ENCODE measurements at places on chromosomes 5 and 9. TPM values are rescaled to one million over a fixed set of nuclear protein-coding genes. Genes with fewer than 3 reads are reported as not detected.

The OBP2B gene
- not detected for total RNA-seq

DNA sequence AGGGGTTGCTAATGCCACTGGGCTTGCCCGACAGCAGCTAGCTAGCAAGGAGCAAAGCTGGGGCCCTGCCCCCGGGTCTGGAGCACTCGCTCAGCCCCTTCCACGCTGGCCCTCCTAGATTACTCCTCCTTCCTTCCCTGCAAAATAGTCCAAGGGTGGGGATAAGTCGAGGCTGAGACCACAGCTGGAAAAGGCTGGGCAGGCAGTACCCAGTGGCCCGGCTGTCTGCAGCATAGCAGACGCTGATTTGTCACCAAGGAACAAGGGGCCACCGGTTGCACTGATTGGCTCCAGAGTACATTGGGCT lies 73.9 kb downstream of the ADAMTS2 start:
- DNase-seq = no peak
- H3K36me3 ChIP-seq = no peaks in the 10 kb centered on the region
- no peak overlapping the region for H3K4me3 ChIP-seq
- peaks cover 50% of the 10 kb centered on the region for H3K4me1 ChIP-seq
- H3K27me3 ChIP-seq = no peaks in the 10 kb centered on the region

DNA sequence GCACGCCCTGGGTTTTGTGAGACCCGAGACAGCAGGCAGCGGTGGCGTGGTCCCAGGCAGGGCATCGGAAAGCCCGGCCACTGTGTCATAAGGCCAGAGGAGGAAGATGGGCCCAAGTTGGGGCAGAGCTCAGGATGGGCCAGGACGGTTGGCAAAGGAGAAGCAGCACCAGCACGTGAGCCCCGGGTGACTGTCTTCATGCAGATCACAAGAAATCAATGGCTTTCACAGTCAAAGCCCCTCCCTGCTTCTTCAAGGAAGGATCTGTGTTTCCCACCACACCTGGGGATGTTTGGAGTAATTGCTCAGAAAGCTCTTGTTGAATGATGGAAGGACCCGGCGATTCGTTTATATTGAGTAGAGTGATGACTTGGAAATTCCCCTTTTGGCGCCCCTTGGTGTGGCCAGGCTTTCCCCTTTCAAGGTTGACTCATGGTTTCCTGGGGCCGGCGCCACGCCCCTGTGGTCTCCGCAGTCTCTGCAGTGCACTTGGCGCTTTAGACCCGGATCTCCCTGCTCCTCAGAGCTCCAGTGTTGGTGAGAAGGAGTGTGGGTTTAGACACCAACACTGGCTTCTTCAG lies 52.1 kb downstream of the IL31RA start:
- no peaks in the 10 kb centered on the region for H3K27me3 ChIP-seq
- no peak overlapping the region for H3K4me3 ChIP-seq
- H3K4me1 ChIP-seq = no peaks in the 10 kb centered on the region
- no peak overlapping the region for H3K27ac ChIP-seq

DNA sequence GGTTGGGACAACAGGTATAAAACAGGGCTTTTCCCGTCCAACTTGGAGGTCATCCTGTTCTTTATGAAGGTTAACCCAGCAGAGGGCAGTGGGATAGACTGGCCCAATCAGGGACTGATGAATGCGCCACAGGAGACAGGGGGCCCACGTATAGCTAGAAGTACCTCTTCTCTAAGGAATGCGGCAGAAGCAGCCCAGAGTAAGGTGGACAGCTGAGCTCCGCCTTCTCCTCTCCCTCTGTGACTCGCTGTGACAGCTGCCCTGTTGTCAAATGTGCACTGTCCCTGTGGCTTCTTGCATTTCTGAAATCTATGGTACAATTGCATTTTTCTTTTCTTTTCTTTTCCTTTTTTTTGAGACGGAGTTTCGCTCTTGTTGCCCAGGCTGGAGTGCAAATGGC lies 306.6 kb downstream of the FBXL7 start:
- no peak overlapping the region for H3K27ac ChIP-seq
- H3K4me3 ChIP-seq = no peak overlapping the region
- no peaks in the 10 kb centered on the region for H3K36me3 ChIP-seq
- H3K4me1 ChIP-seq = peaks cover 25% of the 10 kb centered on the region
- no peak for DNase-seq

- no peaks in the 10 kb centered on the region for H3K27me3 ChIP-seq
- no peak for DNase-seq
- no peaks in the 10 kb centered on the region for H3K4me1 ChIP-seq
- no peak overlapping the region for H3K4me3 ChIP-seq
Observed at GRCh38 chr5:134772461-134773125, 14.0 kb downstream of the DDX46 start.

DNA sequence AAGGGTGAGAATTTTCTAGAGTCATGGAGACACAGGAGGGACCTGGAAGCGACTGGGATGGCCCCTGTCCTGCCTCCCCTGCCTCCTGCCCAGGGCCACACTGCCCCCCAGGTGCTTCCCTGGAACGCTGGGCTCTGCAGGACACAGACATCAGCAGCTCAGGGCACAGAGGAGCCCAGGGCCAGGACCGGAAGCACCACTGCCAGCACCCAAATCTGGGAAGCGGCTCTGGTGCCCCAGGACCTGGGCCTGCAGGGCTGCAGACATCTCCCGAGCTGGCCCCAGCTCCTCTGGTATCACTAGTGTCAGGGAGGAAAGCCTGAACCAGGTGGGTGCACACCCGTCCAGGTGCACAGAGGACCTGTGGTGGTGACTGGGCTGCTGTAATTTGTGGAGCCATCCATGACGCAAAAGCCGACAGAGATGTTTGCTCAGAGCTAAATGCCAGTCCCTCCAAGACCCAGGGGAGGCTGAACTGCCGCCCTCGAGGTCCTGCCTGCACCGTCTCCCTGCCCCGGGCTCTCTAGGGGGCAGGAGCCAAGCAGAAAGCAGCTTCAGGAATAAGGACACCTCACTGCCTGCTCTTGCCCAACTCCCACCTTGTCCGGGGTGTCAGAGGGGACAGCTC lies 46.0 kb upstream of the SIMC1 start:
- H3K27ac ChIP-seq = no peak overlapping the region
- H3K36me3 ChIP-seq = no peaks in the 10 kb centered on the region
- H3K4me1 ChIP-seq = peaks cover 3% of the 10 kb centered on the region
- DNase-seq = no peak
- H3K4me3 ChIP-seq = no peak overlapping the region
- peaks cover 19% of the 10 kb centered on the region for H3K27me3 ChIP-seq

The CAMK2A gene
- 0.68 TPM for total RNA-seq

DNA sequence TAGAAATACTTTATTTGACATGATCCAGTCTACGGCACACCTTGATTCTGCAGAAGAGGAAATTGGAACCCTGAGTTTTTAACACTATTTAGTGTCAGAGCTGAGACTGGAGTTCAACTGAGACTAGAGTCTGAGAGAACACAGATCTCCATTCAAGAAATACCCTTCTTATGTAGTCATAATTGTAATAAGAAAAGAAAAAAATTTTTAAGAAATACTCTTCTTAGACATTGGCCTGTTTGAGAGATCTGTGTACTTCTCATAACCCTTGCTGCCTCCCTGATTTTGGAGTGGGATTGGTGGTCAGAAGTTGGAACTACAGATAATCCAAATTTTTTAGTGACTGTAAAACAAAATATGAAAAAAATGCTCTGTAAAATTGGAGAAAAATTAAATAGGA lies 253.4 kb downstream of the ARRDC3 start:
- no peaks in the 10 kb centered on the region for H3K27me3 ChIP-seq

GRCh38 chr5:97531549-97531948 lies 348.5 kb upstream of the RIOK2 start:
- H3K27me3 ChIP-seq = no peaks in the 10 kb centered on the region
- H3K4me1 ChIP-seq = no peaks in the 10 kb centered on the region
- H3K36me3 ChIP-seq = no peaks in the 10 kb centered on the region
- H3K4me3 ChIP-seq = no peak overlapping the region
- no peak overlapping the region for H3K27ac ChIP-seq

DNA sequence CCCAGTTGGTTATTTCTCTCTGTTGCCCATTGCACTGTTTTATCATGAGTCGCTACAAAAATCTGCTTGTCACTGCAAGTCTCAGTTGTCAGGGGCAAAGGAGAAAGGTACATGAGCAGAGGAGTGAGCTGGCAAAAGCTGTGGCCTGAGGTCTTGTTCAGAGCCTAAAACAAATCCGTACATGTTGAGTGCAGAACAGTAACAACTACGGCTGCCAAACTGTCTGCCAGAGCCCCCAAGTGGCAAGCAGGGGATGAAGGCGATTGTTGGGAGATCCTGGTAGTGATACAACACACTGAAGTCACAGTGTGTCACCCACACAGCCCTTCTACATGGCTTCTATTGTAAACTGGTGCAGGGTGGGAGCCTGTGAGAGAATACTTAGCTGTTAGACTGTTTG lies 50.9 kb downstream of the BRINP1 start:
- H3K4me3 ChIP-seq = no peak overlapping the region
- DNase-seq = no peak
- no peaks in the 10 kb centered on the region for H3K27me3 ChIP-seq
- no peak overlapping the region for H3K27ac ChIP-seq
- H3K36me3 ChIP-seq = no peaks in the 10 kb centered on the region

The CD180 gene
- 0.81 TPM for total RNA-seq

DNA sequence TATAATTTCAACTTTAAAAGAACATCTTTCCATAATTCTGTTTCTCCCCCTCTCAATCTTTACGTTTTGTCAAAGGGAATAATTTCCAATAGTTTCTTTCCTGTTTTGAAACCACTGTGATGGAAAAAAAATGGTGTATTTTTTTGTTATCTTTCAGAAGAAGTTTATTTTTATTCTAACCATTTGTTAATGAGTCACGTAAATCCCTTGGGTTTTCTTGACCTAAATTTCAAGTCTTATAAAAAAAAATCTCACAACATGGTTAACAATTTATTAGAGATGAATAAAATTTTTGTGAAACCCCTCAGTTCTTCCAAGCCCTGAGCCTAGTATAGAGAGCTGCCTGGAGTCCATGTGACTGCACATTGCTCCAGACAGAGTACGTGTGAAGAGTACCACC lies 106.1 kb upstream of the FBXL17 start:
- H3K27me3 ChIP-seq = no peaks in the 10 kb centered on the region
- no peaks in the 10 kb centered on the region for H3K4me1 ChIP-seq
- H3K27ac ChIP-seq = no peak overlapping the region
- H3K4me3 ChIP-seq = no peak overlapping the region
- DNase-seq = no peak

The MEF2C gene
- total RNA-seq = 47.1 TPM

The NUP188 gene
- total RNA-seq = 26.0 TPM

DNA sequence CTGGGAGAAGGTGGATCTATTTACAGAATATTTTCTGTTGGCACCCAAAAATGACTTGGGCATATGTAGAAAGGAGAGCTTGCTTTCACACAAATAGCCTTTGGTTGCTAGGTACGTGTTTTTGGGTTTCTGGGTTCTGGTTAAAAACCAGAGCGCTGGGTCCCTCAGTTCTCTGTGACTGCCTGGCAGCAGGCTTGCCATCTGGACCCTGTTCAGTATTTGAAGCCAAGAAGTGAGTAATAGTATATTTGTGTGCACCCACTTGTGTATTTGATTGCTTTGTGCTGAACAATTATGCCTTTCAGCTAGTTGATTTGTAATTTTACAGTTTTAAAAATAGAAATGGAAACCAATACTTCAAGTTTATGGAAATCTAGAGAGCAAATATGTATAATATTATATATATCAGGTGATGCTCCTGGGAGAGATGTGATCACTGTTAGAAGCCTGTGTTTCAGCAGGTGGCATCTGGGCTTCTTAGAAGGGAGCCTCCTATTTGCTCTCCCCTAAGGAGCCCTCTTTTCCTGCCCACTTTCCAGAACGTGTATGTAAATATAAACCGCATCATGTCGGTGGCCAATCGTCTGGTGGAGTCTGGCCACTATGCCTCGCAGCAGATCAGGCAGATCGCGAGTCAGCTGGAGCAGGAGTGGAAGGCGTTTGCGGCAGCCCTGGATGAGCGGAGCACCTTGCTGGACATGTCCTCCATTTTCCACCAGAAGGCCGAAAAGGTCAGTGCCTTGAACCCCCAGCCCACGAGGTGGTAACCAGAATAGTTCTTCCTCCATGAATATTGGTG lies 153.6 kb downstream of the TRIO start:
- H3K4me3 ChIP-seq = no peak overlapping the region
- no peaks in the 10 kb centered on the region for H3K27me3 ChIP-seq
- peaks cover 11% of the 10 kb centered on the region for H3K4me1 ChIP-seq
- H3K27ac ChIP-seq = no peak overlapping the region
- DNase-seq = no peak
- H3K36me3 ChIP-seq = peaks cover 6% of the 10 kb centered on the region

All from sigmoid colon (tissue), 7 donors.